ENCODE measurements at places on chromosomes 2 and 18.

GRCh38 chr2:99545604-99546003 is 55.8 kb upstream of the REV1 start:
- DNase-seq: no peak

GRCh38 chr2:9944330-9944758 is 7.1 kb upstream of the GRHL1 start:
- DNase-seq: no peak

GRCh38 chr2:216430811-216431530 is 18.7 kb downstream of the SMARCAL1 start:
- no peak for DNase-seq

- no peak for DNase-seq
Measured at GRCh38 chr2:56483081-56483480, 299.3 kb downstream of the CCDC85A start.

GRCh38 chr2:170707821-170708795 is 7.0 kb upstream of the SP5 start:
- DNase-seq: no peak

DNA sequence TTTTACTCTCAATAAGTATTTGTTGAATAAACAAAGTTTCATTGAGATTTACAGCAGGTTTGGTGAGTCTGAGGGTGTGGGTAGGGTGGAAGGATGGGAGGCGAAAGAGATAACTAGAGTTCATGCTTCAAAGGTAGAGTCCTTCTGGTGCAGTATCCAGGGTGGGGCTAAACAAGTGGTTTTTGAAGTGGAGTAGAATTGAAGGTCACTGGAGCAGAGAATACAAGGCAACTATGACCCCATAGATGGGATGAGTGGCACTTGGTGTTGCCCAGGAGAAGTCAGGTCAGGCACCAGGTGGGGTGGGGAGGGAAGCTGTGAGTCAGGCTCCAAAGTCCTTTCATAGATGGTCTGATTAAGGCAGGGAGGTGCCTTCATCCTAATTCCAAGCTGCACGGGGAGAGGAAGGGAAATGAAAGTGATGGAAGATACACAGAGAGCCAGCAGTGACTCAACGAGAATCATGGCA is 6.6 kb upstream of the CAB39 start:
- DNase-seq: no peak
